Stimulated activated CD4-positive, alpha-beta T cell treated with anti-CD3 and anti-CD28 coated beads, Interleukin-4, amount 100 ng/mL, for 24 hours (primary cell): ENCODE measurements at places on chromosomes 11 and 22.

GRCh38 chr22:44663256-44663999 lies 38.6 kb upstream of the PRR5 start:
- DNase-seq: no peak

DNA sequence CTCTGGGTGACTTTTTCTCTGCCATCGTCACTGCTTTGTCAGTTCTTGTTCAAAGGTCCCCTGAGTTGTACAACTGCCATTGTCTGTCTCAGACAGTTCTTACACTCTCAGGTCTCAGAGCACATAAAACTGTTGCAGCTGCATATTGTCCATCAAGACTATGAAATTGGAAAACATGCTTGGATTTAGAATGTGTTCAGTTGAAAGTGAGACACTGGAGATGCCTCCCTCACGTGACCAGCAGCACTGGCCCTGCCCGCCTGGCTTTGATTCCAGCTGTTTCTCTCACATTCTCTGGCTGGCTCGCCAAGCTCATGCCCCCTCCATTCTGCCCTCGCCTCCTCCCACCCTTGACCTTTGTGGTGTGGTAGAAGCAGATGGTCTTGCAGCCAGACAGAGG lies 244.2 kb downstream of the NTM start:
- DNase-seq: no peak

DNA sequence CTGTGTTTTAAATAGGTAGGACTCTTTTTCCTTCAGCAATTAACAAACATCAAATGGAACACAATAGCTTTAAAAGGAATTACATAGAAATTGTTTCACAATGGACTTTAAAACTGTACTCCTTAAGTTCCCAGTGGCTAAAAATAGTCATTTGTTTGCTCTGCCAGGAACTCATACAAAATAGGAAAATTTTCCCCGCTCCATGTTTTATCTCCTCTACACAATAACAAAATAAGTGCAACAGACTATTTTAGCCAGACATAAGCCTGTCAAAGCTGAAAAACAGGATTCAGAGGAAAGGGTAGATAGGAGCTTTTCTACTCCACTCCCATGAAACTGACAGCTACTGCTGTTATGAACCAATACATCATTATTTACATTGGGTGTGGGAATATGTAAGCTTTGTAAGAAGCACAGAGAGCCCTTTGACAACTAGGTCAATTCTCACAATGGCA lies 90.1 kb downstream of the STK33 start:
- no peak for DNase-seq

GRCh38 chr11:9210922-9211320 lies 54.2 kb downstream of the DENND5A start:
- peak; percentile 4 for DNase-seq

GRCh38 chr11:135075740-135076139 lies 663.7 kb upstream of the B3GAT1 start:
- peak; percentile 57 for DNase-seq

DNA sequence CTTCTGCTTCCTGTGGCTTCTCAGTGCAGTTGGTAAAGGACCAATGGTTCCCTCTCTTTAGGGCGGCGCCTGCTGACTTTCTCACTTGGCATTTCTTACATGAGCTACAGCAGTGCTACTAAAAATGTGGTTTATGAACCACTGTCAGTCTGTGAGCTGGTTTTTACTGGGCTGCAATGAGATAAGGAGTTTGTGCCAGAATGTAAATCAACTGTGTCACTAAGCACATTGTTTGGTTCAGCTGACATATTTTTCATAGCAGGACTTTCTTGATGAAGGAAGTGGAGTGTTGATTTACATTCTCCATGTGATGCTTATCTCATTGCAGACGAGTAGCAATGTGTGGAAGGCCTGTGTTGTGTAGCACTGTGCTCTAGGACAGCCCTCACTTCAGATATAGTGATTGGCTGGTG lies 463.3 kb downstream of the SOX6 start:
- no peak for DNase-seq

DNA sequence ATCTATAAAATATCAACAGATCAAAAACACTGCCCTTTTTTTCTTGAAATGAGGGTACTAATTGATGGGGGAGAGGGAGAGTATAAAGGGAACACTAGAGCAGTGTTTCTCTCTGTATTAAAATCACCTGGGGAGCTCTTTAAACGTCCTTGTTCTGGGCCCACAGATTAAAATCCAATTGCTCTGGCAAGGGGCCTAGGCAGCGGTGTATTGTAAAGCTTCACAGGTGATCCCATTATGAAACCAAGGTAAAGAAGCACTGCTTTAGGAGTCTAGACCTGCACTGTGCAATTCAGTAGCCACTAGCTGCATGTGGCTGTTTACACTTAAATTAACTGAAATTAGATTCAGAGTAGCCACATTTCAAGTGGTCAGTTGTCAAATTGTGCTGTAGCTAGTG lies 3.0 kb downstream of the AQP11 start:
- DNase-seq: no peak

- DNase-seq: no peak
These were observed 236.3 kb upstream of the ZC3H12C start for GRCh38 chr11:109856928-109857327.

GRCh38 chr11:10604340-10604748 lies 35.9 kb upstream of the LYVE1 start:
- DNase-seq: no peak

DNA sequence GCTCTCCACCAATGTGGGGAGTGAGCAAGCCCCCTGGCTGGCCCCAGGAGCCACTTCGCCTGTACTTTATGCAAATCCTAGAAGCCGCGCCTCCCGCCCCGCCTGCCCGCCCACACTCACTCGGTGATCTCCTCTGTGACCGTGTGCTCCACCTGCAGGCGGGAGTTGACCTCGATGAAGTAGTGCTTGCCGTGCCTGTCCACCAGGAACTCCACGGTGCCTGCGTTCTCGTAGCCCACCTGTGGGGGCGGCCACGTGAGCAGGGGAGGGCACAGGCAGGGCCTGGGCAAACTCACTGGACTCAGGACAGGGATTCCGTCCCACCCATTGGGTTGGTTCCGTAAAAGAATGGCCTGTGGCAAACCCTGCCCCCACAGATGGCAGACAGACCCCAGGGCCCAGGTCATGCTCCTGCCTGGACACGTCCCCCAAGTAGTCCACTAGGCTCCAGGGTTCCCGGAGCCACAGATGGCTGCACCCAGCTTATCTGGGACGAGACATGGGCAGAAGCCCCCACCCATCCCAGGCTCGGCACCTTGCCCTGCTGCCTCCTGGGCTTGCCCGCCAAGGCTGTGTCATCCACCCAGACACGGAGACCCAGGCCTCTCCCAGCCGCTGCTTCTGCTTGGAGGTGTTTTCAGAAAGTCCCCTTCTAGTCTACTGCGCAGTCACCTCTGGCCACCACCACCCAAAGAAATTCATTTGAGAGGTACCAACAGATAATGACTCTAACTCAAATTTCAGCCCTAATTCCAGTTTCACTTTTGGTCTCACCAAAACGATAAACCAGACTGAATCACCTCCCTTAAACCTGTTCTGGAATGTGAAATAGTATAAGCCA lies 12.1 kb downstream of the LRFN4 start:
- peak; percentile 86 for DNase-seq

DNA sequence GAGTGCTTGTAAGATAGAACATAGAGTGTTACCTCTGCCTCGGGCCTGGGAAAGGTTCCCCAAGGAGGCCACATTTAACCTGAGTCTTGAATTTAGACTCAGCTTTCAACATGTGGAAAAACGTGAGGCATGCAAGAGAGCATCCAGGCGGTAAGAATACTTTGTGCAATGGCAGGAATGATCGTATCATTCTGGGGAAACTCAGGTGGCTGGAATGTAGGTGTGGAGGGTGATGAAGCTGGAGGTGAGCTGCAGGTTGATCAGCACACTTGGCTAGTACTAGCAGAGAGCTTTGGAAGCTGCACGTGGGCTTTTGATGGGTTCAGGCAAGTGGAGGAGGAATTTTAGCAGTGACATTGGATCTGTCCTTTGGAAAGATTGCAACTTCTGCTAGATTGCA lies 270.3 kb upstream of the RAG2 start:
- no peak for DNase-seq

GRCh38 chr11:35629511-35629910 lies 11.3 kb downstream of the FJX1 start:
- no peak for DNase-seq

GRCh38 chr11:19519912-19520641 lies 192.6 kb upstream of the NAV2 start:
- no peak for DNase-seq

- DNase-seq: no peak
These were observed 8.6 kb upstream of the APBB1 start for GRCh38 chr11:6427516-6427915.

GRCh38 chr11:62459080-62459479 lies 40.2 kb downstream of the SCGB1A1 start:
- DNase-seq: no peak

GRCh38 chr11:2555336-2555735 lies 110.5 kb downstream of the KCNQ1 start:
- no peak for DNase-seq
